ENCODE measurements at places on chromosomes 5 and 9. TPM values are rescaled to one million over a fixed set of nuclear protein-coding genes. Genes with fewer than 3 reads are reported as not detected.

GRCh38 chr9:96430377-96430776, 12.2 kb upstream of the ZNF367 start:
- DNase-seq, result no peak

GRCh38 chr5:154214371-154215106, 24.0 kb downstream of the GALNT10 start:
- no peak for DNase-seq

- DNase-seq, result no peak
These were observed 13.6 kb downstream of the NNT start for GRCh38 chr5:43616535-43616934.

- no peak for DNase-seq
These were observed 80.7 kb upstream of the MPDZ start for GRCh38 chr9:13360188-13360587.

Gene PAEP
- total RNA-seq, result not detected
